Daoy (cell line): ENCODE measurements at places on chromosomes 1 and 21. TPM values are rescaled to one million over a fixed set of nuclear protein-coding genes. Genes with fewer than 3 reads are reported as not detected.

- DNase-seq = peak; percentile 49
Observed at GRCh38 chr1:204837440-204838084, 33.1 kb upstream of the NFASC start.

LAX1 gene
- not detected in 2 replicates for total RNA-seq

GRCh38 chr1:159352436-159352835 lies 50.3 kb downstream of the FCER1A start:
- DNase-seq = no peak

LDLRAD1 gene
- not detected in 2 replicates for total RNA-seq

GRCh38 chr1:111565968-111566367 lies 53.6 kb upstream of the RAP1A start:
- DNase-seq = no peak

DNA sequence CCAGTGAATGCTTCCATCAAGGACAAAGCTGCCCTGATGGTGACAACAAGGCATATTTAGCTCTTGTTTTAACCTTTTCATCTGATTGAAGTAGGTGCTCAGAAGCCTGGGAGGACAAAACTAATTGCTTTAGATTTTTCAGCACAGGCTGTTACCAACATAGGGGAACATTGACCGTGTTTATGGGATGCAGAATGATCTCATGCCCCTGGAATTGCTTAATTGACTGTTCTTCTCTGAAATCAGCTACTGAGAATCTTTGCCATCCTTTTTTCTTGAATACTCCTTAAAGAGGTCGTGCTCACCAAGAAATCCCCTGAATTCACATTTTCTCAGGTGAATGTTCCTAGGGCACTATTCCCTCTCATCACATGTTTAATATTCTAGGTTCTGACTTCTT lies 95.9 kb upstream of the CCDC190 start:
- no peak for DNase-seq

GRCh38 chr1:192589813-192590212 lies 14.2 kb downstream of the RGS1 start:
- no peak for DNase-seq

DNA sequence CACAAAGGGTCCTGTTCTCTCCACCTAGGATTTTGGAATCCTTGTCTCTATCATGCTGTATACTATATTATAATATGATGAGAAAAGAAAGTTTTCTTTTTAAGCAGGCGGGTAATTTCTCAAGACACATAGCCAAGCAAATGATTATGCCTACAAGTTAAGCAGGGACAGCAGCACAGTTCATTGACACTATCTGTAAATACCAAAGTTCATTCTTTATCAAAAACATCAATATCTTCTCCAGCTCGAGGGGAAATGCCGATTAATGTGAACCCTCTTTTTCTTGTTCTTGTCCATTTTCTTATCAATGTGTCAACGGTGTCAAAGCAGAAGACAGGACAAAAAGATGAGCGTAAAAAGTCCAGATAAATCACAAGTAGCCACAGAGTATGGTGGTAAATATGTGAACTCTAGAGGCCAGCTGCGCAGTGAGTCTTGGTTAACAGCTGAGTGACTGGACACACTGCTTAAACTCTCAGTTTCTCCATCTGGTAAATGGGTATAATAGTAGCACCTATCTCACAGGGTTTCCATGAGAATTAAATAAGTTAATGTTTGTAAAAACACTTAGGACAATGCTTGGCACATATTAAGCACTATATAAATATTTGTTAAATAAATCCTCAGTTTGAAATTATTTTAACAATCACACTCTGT lies 30.9 kb downstream of the LPAR3 start:
- DNase-seq = no peak

ZBTB40 gene
- 10.7 and 13.0 TPM in 2 replicates for total RNA-seq

ITLN2 gene
- total RNA-seq = not detected in 2 replicates

ZBTB37 gene
- total RNA-seq = 3.2 and 3.5 TPM in 2 replicates

DNA sequence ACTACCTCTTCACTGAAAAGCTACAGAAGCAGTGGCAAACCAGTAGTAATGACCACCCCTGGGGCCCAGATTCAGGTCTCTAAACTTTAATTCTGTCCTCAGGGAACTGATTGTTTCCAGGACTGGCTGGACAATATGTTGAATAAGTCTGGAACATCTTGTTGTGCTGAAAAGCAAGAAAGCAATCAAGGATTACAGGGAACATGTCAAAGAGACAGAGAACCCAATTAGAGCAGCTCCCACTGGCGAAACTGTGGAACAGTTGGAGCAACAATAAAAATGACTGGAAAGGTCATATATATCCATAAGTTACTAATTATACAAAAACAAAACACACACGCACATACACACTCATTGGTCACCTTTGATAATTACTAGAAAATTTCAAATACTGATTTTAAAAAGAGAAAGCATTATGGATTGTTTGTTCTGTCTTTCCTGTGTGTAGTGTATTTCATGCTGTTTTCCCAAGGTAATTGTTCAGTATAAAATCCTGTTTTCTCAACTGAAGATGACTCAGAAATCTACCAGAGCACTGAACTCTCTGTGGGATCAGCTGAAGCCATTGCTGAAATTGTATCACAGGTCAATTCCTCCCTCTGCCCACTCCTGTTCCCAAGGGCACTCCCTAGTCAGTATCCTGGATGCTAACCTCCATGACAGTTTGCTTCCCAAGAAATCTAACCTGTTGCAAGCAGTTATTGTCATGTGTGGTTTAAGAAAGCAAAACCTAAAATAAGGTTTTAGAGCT lies 83.6 kb upstream of the RGS1 start:
- DNase-seq = peak; percentile 38

- DNase-seq = no peak
Observed at GRCh38 chr1:244960904-244961303, 96.6 kb upstream of the HNRNPU start.

DNA sequence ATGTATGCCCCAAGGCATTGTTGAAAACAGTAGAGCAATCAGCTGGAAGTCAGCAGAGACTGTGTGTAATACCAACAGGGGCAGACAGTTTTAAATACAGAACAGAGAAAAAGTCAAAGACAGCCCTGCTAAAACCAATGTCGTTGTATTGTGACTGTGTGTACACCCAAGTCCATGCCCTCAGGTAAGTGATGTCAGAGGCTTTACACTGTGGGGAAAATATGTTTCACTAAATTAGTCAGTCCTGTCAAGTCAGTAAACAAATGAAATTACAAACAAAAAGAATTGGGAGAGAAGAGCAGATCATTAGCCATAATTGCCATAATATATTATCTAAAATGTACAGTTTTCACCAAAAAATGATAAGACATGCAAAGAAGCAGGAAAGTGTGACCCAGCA lies 2.4 kb upstream of the CYP2J2 start:
- DNase-seq = no peak
